ENCODE measurements at places on chromosomes 12 and 14.

GRCh38 chr14:62645649-62646048, 399.6 kb downstream of the KCNH5 start:
- DNase-seq: no peak

- DNase-seq: no peak
Measured at GRCh38 chr14:91774140-91775096, 42.5 kb upstream of the CATSPERB start.

GRCh38 chr14:81324011-81324410, 76.1 kb downstream of the STON2 start:
- DNase-seq: no peak

DNA sequence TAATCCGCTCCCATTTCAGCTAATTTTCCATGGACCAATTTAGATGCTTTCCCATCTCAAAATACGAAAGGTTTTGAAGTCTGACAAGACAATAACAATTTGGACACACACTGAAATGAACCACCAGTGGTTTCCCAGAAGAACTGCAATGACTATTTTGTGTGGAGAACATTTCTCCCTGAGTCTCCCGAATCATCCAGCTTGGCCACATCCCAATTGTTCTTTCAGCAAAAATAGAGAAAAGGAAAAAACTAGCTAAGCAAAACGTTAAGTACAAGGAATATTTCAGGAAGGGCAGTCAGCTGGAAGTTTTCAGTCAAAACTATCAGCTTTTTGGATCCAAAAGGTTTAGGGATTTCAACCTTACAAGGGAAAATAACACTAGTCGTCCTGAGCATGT, 390.6 kb downstream of the KCNH5 start:
- DNase-seq: no peak

- no peak for DNase-seq
Measured at GRCh38 chr12:19095756-19096480, 33.6 kb upstream of the PLEKHA5 start.

- DNase-seq: no peak
Measured at GRCh38 chr14:104104076-104104901, 18.8 kb downstream of the ASPG start.

GRCh38 chr14:61927060-61927459, 164.8 kb downstream of the SNAPC1 start:
- no peak for DNase-seq

- DNase-seq: no peak
Measured at GRCh38 chr12:85676816-85677749, 159.1 kb downstream of the RASSF9 start.

DNA sequence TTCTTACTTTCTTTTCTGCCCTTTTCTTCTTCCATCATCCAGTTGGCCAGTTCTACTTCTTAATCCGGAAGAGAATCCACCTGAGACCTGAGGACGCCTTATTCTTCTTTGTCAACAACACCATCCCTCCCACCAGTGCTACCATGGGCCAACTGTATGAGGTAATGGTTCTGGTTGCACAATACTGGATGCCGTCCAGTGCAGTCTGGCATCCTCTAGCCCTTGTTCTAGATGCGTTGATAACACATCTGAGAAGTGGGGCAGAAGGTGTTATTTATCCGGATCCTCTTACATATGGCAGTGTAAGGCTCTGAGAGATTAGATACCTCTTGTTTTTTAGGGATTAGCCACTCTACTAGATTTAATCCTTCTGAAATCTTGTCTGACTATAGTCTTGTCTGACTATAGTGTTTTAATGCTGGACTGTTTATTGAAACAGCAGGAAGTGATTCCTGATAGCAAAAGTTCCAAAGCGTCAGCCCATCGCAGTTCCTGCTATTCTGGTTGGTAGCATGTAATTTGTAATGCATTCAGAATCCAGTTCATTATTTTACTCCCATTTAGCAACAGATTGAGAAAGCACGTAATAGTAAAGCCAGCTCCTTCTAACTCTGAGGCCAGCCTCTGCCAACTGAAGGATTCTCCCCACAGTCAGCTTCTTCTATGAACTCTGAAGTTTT, 7.9 kb downstream of the GABARAPL1 start:
- DNase-seq: no peak

DNA sequence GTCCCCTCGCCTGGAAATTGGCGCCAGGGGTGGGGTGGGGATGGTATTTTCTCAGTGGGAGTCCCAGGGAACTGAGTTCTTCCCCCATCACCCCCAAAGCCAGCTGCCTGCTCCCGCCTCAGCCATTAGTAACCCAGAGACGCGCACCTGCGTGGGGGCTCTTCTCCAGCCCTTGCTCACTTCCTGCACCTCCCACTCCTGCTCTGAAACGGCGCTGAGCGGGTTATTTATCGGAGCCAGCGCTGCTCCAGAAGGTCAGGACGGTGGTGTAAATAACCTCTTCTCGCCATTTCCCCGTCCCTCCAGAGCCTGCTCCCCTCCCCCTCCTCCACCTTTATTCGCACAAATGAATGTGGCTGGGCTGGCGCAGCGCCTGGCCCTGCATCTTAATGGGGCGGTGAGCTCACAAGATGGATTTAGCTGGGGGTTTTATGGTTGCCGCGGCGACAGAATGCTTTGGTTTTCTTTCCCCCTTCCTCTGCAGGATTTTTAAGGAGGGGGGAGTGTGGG, 12.2 kb downstream of the GPR84 start:
- no peak for DNase-seq

DNA sequence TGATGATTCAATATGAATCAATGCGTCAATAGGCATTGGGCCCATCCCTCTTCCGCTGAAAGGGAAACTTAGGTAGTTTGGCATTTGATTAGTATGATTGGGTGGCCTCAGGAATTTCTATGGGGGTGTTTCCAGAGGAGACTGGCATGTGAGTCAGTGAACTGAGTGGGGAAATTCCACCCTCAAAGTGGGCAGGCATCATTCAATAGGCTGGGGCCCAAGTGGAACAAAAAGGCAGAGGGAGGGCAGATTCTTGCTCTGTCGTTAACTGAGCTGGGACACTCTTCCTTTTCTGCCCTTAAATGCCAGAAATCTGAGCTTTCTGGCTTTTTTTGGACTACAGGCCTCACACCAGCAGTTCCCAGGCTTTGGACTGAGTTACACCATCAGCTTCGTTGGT, 373.5 kb downstream of the RPS29 start:
- no peak for DNase-seq

- DNase-seq: no peak
Measured at GRCh38 chr14:95207475-95208233, 50.3 kb upstream of the DICER1 start.

DNA sequence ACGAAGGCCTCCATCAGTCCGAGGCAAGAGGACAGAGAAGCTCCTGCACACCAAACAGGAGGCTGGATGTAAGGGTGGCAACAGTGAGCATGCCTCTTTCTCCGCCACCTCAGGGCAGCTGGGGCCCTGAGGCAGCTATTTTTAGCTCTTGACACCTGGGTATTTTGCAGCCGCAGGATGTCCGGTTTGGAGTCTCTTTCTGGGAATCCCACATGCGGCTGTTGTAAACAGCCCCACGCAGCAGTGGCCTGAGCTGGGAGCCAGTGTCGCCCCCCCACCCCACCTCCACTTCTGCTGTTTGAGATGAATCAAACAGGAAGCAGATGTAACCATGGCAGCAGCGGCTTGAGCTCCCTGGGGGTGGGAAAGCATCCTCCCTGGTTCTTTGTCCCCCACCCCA, 11.7 kb downstream of the HDAC7 start:
- DNase-seq: no peak

DNA sequence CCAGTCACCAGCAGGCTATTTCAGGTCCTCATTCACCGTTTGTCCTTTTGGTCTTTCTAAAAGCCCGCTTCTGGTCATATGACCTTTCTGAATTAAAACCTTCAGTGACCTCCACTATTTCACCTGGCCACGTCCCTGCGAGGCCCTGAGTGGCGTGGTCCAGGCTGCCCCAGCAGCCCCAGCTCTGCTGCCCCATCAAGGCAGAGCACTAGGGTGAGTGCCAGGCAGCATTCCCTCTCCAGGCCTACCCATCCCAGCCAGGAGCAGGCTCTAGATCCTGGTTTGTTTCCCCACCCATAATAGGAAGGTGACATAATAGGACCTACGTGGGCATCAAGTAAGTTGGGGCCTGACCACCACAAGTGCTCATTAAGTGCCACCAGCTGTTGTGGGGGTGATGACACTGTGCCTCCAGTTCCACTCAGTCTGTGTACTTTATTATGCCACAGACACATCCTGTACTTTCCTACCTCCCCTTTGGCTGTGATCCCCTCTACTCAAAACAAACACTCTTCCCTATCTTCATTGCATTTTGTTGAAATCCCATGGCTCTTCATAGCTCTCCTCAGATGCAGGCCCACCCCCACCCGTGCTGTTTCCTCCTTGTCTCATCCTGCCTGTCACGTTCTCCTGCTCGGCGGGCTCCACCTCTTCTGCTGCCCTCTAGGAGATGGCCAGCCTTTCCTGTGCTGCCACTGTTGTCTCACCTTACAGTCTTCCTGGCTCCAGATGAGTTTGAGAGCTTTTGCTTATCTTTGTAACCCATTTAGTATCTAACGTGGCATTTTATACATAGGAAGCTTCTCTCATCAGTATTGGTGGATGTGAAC, 21.4 kb downstream of the CKB start:
- no peak for DNase-seq

- no peak for DNase-seq
Measured at GRCh38 chr14:81281332-81281731, 60.6 kb upstream of the GTF2A1 start.

DNA sequence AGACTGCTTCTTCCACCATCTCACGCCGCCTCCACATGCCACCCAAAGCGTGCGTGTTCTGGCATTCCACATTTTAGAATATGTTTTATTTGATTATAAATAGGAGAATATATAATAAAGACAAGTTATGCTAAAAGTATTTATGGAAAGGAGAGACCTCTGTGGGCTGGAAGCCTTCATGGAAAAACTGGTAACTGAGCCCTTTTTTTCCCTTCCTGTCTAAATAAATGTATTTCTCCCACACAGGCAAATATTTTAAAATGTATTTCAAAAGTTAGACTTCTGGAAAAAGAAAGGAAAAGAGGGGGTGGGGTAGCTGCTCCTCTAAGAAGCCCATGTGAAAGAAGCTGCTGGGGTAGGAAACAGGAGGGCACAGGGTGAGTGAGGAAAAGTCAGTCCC, 16.1 kb upstream of the NR4A1 start:
- no peak for DNase-seq

DNA sequence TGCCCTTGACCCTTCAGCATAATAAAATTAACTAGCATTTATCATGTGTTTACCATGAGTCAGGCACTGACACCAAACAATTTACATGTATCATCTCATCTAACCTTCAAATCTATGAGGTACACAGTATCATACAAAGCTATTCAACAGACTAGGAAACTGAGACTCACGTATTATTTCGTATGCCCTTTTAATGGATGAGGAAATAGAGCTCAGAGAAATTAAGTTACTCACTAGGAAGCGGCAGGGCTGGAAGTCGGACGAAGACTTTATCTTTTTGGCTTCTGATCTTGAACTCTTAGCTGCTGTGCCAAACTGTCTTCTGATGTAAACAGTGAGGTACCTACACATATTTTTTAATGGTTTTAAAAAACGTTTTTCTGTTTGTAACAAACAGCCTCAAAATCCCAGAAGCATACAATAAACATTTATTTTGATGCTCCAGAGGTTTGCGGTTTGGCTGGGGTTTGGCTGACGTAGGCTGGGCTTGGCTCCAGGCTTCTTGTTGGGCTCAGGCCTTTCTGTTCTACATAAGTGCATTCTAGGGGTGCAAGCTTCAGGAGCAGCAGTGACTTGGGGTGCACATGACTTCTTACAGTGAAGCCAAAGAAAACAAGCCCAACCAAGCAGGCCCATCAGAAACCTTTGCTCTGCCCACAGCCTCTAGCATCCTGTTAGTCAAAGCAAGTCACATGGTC, 184.7 kb downstream of the TBX5 start:
- DNase-seq: no peak

- no peak for DNase-seq
Measured at GRCh38 chr12:9363145-9363544, 154.9 kb upstream of the PZP start.

DNA sequence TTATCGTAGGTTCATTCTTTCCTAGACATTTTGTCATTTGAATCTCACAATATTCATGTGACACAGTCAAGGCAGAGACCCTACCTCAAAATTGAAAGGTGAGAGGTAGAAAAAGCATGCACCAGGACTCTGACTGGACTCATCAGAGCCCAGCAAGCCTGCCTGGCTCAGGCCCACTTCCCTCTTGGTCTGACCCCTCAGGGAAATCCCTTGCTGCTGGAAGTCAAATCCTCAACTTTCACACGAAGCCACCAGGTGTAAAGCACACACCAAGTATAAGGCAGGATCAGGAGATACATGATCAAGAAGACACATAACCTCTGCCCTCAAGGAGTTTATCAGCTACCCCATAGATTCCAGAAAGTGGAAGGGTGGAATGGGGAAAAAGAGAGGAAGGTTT, 18.8 kb downstream of the NIN start:
- no peak for DNase-seq

- no peak for DNase-seq
Measured at GRCh38 chr14:99850709-99851108, 57.5 kb downstream of the EML1 start.

- DNase-seq: no peak
Measured at GRCh38 chr12:31887109-31887811, 72.0 kb upstream of the RESF1 start.

DNA sequence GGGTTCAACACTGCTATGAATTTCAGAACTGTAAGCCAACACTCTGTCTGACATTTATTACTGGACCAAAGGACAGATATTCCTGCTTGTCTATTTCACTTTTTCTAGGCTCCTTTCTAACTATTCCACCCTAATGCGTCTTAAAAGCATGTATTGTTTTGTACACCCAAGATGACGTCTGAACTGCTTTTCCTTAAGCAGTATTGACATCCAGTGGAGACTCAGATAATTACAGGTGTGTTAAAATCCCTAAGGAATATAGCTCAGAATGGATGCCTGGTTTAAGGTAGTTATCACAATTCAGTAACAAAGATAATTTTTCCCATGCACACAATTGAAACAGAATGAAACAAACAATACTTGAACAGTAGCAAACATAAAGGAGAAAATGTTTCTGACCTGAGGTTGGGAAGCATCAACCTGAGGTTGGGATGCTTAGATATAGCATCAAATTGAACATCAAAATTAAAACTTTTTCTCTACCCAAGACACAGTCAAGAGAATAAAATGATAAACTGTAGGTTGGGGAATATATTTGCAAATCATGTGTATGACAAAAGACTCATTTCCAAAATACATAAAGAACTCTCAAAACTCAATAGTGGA, 93.7 kb upstream of the PTPRR start:
- no peak for DNase-seq

GRCh38 chr12:102444093-102444492, 36.3 kb downstream of the IGF1 start:
- DNase-seq: no peak

DNA sequence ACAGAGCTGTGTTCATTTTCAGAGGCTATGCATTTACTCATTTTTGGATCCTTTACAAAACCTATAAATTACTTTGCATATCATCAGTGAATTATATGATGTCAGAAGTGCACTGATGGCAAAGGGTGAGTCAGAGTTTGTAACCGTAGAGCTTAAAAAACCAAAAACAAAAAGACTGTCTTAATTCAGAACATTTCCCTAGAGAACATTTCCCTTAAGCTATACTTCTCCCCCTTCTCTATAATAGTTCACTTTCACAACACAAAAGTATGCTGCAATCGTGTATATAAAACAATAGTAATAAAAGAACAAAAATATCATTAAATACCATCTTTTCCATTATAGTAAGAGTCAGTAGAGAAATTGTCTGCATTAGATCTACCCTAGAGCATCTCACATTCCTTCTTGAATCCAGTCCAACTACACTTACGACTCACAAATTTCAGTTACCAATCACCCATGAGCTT, 934.9 kb downstream of the LRFN5 start:
- no peak for DNase-seq

Measured in esophagus squamous epithelium (tissue), 5 donors.